ENCODE measurements at places on chromosomes 12 and 14.
A peak's percentile ranks its signal among the peaks of the same experiment; 100 is the strongest.

DNA sequence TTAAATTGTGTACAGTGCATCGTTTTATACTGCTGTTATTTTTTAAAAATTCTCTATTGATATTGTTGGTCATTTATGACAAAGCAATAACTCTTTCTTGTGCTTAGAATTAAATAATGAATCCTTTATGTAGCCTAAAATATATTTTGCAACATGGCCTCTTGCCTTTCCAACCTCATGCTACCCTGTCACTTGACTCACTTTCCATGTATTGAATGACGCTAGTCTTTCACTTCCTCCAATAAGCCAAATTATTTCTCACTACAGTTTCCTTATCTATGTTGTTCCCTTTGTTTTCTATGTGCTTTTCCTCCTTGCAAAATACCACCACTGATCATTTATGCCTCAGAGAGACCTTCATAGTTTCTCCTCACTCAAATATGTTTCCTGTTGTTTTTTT lies 16.3 kb upstream of the EPYC start:
- DNase-seq: no peak

DNA sequence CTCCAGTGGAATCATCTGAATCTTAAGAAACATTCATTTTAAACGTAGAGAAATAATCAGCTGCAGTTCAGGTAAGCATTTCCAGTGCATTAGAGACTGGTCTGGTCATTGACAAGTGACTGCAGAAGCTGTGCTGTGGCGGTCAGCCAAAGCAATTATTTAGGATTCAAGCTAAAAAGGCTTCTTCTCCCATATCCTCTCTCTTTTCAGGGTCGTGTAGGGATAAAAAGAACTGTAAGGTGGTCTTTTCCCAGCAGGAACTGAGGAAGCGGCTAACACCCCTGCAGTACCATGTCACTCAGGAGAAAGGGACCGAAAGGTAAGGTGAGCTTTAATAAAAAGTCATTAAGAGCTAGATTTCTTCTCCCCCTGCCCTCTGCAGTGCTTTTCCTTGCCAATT lies 48.1 kb downstream of the MSRB3 start:
- no peak for DNase-seq

DNA sequence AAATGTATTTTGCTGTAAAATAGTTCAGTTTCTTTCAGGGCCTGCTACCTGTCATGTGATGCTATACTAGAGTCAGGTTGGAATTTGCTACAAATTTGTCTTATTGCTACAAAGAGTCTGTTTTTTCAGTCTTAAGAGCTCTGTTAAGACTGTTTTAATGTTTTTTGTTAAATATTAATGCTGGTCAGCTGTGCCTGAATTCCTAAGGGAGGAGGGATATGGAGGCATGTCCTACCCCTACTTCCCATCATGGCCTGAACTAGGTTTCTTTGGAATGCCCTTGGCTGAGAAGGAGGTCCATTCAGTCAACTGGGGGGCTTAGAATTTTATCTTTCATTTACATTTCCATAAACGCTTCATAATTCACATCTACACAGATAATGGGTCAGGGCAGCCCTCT lies 30.0 kb downstream of the IQSEC3 start:
- DNase-seq: no peak

GRCh38 chr12:24408305-24408704 lies 458.8 kb upstream of the SOX5 start:
- DNase-seq: no peak

DNA sequence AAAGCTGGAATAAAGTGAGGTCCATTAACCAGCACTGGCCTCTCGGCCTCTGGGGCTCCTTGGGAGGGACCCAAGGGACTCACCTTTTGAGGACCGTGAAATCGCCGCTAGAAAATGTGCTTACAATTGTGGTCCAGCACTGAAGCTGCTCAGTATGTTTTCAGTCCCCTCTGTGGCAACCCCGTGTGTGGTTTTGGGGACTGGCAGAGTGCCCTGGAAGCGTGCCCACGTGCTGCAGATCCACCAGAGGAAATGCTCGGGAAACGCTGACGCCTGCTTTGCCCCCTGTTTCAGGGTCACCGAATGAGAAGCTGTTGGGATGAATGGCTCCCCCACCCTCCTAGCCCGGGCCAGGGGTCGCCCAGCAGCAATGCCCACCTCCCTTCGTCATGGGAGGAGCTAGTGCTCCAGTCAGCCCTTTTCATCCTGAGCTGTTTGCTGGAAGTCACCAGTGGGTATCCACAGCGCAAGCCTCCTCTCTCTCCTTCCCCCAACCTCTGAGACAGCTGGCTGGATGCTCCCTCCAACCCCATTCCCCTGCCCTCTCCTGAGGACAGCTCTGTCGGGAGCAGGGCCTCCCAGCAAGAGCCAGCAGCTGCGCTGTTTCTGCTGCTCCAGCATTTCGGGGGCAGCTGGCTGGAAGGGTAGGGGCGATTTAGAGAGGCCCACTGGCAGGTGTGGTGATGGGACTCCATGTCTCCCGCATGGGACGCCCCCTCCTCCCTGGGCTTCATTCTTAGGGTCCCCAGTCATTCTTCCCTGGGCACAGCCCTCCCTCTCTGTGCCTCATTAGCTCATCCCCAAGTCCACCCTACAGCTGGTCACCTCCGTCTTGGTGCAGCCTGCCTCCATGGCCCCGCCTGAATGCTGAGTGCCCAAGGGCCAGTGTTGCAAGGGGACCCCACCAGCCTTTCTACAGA lies 33.2 kb upstream of the PPP1R13B start:
- DNase-seq: no peak

DNA sequence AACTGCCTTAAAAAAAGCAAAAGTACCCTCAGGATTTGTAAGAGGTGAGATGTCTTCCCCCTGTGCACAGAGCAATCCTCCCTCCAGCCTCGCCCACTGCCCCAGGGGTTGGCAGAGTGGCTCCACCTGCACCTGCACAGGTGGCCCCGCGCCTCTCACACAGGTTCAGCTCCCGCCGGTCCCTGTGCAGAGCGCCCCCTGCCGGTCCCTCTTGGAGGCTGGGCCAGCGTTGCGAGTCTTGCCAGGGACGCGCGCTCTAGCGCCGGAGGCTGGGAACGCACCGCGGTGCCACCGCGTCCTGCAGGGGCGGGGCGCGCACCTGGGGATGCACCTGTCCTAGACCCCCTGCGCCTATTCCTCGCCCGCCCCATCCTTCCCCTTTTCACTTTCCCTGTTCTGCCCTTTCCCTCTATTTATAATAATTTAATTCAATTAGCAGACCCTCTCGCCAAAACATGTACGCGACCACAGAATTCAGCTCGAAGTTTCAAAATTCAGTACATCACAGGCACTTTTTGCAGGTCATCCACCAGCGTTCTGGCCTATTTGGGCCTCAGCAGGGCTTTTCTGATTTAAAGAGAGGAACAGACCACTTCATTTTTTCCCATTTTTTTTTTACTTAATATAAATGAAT lies 618.6 kb downstream of the AACS start:
- DNase-seq: peak; percentile 96

- DNase-seq: no peak
These were observed 3.2 kb upstream of the HDAC7 start for GRCh38 chr12:47822863-47823262.
